Omental fat pad (tissue), 4 donors: ENCODE measurements at places on chromosomes 3 and 15.

GRCh38 chr15:56734013-56734635 lies 815 bp upstream of the ZNF280D start:
- no peak for DNase-seq

DNA sequence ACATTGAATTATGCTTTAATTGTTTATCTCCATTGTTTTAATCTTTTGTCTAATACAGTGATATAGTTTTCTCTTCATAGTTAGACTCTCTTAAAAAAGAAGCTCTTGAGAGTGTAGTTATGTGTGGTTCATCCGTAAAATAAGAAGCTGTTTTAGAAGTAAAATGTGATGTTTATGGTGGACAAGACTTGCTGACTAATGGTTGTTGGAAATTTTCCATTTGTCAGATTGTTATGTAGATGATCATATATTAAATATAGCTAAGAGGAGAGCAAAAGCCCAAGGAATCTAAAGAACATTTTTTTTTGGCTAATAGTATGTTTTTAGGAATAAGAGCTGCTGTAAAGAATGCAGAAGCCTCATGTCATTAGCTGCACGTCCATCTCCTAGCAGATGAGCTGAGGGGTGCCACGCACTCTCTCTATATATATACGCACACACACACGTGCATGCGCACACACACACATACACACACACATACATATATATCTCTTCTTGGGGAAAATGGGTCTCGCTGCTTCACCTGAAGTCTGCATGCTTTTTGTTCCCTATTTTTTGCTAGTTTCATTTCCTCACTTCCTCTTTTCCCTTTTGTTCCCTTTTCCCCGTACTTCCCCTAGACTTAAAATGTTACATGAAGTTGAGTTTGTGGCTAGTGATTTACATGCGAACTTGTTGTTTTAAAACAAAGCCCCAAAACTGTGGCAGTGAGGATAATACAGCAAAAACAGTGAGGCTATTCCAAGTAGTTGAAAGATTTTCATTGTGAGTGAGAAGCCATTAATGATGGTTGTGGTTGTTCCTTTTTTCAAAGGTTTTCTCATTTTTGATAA lies 107.8 kb downstream of the MBNL1 start:
- no peak for DNase-seq

DNA sequence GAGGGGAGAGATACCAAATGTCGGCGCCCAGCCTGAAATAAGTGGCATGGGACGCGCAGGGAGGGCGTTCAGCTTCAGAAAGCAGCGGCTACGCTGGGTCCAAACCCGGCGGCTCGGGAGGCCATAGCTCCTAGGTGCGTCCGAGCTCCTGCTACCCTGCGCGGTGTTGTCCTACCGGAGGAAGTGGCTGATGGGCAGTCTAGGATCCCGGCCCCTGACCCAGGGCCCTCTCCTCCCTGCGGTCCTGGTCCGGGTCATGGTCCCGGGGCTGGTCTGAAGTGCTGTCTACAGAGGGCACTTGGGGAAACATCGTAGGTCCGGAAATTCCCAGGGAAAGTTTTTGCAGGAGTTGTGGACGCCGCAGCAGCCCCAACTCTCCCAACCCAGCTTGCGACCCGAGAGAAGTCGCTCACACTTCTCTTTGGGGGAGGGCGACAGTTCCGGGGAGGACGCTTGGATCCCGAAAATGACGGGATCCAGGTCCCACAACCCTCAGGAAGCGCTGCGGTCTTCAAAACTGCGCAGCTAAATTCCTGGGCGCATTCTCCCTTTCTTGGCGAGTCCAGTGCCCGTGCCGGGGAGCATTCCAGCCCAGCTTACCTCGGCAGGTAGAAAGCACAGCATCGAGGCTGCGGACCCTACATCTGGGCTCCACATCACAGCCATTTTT lies 9.1 kb upstream of the FOXB1 start:
- no peak for DNase-seq

DNA sequence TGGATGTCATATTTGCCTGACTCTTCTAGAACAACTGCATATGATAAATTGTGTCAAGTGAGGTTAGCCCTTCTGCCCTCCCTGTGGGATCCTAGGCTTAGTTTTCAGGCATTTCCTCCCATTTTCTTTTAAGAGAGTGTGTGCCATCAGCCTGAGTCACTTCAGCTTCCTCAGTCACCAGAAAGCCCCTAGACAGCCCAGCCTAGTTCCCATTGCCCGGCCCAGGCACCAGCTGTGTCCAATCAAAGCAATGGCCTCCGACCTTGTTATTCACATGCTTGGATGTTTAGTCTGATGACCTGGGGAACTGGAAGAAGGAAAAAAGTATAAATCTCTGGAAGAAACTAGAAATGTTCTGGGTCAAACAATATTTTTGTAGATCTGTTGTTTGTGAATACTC lies 221.9 kb upstream of the LRIG1 start:
- DNase-seq: no peak

DNA sequence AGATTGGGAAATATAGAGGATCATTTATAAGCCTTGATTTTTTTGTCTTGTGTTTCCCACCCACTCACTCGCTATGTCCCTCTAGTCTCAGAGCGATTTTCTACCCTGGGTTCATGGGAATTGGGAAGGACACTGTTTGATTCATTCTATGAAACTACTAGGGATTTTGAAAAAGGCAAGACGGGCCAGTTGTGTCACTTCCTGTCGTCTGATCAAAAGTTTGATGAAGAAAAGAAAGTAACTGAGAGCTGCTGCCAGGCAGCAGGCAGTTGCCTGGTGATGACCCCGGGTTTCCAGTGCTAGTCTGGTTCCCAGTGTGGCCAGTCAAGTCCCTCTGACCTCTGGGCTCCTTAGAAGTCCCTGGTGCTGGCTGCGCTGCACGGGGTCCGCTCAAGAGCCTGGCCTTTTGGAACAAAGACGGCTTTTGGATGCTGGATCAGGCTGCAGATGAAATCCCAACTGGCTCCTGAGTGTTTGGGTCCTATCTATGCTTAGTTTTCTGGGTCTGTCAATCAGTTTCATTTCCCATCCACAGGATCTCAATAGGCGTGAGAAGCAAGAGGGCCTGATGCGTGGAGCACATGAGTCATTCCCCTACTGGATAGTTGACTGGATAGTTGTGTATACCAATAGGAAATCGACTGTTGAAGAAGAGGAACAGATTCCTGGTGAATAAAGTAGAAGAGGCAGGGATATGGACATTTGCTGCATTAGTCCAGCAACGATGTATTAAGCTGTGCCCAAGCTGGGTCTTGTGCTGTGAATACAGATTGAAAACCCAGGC lies 89.7 kb downstream of the EEFSEC start:
- DNase-seq: no peak

- no peak for DNase-seq
These were observed 335.7 kb upstream of the CFAP20DC start for GRCh38 chr3:59385547-59385946.

- DNase-seq: no peak
These were observed 239.0 kb upstream of the KCNMB2 start for GRCh38 chr3:178297199-178297598.

- no peak for DNase-seq
These were observed 59.7 kb downstream of the RLBP1 start for GRCh38 chr15:89161666-89162065.
